ENCODE measurements at places on chromosomes 12 and 14.

DNA sequence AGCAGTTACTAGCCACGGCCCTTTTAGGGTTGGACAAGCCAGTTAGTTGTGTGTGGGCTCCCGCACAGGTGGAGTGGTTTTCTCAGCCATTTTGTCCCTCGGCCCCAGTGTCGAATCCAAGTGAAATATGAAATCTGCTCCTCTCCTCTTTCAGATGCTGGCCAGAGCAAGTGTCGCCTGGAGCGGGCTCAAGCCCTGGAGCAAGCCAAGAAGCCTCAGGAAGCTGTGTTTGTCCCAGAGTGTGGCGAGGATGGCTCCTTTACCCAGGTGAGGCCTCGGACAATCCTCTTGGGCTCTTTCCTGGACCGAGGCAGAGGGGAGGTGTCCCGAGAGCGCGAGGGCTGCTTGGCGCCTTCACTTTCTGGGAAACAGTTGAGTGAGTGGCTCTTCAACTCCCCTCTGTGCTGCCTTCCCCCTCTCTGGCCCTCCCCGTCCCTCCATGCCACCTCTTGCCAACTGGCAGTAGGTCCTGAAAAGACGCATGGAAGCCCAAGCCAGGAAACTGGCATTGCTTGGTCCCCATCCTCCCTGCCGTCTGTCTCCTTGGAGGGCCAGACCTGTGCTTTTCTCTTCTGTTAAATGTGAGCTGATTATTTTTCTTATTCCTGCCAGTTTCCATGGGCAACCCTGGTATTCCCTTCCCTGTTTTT is 74.2 kb downstream of the SMOC1 start:
- DNase-seq, result no peak

DNA sequence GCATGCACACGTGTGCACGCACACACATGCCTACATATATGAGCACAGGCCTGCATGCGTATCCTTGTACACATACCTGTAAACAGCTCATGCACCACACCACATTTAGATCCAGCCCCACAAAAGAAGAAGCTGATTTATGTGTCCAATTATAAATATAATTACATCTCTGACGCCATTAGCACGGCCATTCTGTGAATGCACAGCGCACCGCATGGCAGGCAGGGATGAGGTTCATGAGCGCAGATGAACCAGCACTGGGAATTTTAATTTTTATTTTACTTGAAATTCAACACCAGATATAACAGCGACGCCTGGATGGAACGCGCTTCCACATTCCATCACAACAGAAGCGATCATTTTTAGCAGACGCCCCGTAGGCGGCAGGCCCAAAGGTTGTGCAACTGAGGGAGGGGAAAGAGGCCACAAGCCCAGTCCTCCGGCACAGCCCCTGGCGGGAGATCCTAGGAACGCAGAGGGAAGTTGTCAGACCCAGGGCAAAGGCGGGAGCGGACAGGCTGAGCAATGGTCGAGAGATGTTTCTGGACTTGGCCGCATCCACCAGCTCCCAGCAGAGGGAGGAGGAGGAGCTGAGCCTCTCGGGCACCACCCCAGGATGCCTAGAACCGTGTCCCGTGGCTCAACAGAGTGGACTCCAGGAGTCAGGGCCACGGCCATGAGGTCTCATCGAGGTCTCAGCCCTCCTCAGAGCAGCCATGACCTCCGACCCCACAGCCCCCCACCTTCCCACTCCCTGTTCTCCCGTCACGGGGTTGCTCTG is 37.9 kb upstream of the GALNT9 start:
- no peak for DNase-seq

- DNase-seq, result no peak
Observed at GRCh38 chr12:103973909-103974308, 8.2 kb downstream of the TDG start.

GRCh38 chr14:102469261-102469660 is 40.3 kb downstream of the ANKRD9 start:
- no peak for DNase-seq

- DNase-seq, result no peak
Observed at GRCh38 chr12:58434726-58435125, 485.6 kb downstream of the LRIG3 start.
